ENCODE measurements at places on chromosomes 1 and 21.

DNA sequence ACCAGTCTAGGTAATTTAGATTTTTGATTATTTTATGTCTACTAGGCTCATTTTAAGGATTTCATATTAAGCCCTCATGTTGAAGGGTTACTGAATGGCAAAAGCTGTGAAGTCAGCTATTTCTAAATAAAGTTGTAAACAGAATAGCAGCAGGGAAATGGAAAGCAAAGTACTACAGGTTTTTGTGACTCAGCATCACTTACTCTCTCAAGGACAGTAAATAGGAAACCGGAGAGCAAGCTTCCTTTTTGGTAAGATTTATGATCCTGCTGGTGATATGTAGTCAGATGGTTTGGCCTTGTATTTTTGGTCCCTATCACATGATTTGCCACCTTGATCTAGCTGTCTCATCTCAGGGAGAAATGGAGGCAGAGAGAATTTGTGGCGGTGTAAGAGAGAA lies 226.0 kb downstream of the RPS6KC1 start:
- H3K4me3 ChIP-seq, result no peak overlapping the region
- H3K27ac ChIP-seq, result no peak overlapping the region
- peaks cover 6% of the 10 kb centered on the region for H3K36me3 ChIP-seq
- DNase-seq, result no peak

DNA sequence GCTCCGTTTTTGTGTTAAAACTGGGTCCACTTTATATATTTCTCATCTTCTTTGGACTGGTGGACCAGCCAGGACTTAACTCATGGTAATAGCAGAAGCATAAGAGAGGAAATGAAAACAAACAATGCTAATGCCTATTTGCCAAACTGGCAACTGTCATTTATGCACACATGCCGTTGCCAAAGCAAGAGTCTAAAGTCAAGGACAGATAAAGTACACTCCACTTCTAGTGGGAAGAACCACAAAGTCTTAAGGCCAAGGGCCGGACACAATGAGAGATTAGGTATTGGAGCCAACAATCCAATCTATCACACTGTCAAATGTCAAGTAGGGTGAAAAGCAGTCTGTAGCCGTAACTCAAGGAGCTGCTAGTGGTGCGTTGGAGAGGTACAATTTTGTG lies 157.7 kb downstream of the LYPLAL1 start:
- peaks cover 4% of the 10 kb centered on the region for H3K36me3 ChIP-seq
- H3K27me3 ChIP-seq, result no peaks in the 10 kb centered on the region
- DNase-seq, result no peak
- no peak overlapping the region for H3K4me3 ChIP-seq
- peaks cover 4% of the 10 kb centered on the region for H3K4me1 ChIP-seq

- H3K36me3 ChIP-seq, result peaks cover 14% of the 10 kb centered on the region
- no peak overlapping the region for H3K27ac ChIP-seq
- DNase-seq, result no peak
- no peak overlapping the region for H3K4me3 ChIP-seq
- H3K27me3 ChIP-seq, result no peaks in the 10 kb centered on the region
- peaks cover 3% of the 10 kb centered on the region for H3K4me1 ChIP-seq
Observed at GRCh38 chr1:111768023-111768422, 12.3 kb downstream of the DDX20 start.

GRCh38 chr1:13781907-13782633 lies 82.1 kb downstream of the PRDM2 start:
- DNase-seq, result no peak
- no peak overlapping the region for H3K27ac ChIP-seq
- H3K36me3 ChIP-seq, result peaks cover 87% of the 10 kb centered on the region

DNA sequence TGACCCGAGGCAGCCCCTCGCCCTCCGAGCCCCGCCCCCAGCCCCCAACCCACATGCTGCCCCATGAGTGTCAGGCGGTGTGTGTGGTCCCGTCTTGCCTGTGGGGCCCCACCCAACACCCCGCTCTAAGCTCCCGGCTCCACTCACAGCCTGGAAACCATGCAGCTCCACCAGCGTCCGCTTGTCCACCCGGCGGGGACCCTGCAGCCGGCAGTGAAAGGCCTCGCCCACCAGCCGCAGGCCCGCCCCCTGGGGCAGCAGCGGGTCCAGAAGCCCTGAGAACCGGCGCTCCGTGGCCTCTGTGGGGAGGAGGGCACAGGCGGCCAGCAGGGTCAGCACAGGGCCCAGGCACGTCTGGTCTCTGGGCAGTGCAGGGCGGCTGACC lies 2.7 kb downstream of the C1QTNF12 start:
- no peak overlapping the region for H3K27ac ChIP-seq
- peaks cover 18% of the 10 kb centered on the region for H3K27me3 ChIP-seq
- DNase-seq, result no peak
- no peaks in the 10 kb centered on the region for H3K36me3 ChIP-seq
- H3K4me3 ChIP-seq, result peak overlapping the region; percentile 6

DNA sequence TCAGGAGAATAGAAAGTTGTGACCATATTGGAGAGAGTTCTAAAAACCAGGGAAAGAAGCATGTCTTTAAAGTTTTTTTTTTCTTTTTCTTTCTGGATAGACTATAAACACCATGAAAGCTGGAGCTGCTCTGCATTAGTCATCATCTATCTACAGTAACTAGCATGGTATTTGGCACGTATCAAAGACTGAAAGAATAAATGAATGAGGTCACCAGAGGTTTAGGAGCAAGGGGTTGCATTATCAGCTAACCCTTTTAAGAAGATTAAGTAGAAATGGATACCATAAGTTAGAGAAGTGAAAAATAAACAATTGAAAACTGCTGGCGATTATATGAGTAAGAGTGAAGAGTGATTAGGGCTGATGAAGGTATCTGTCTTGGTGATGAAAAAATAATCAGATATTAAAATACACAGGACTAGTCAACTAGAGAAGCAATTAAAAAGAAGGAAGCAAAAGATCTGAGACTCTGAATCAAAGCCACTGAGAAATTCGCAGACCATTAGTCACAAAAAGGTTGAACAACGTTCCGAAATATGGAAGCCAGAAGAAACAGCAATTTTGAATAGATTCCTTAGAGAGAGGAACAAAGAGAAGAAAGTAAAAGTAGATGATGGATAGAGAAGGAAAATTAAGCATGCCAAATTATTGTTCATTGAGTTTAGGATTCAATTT lies 536.4 kb downstream of the DPYD start:
- no peak overlapping the region for H3K27ac ChIP-seq
- H3K27me3 ChIP-seq, result no peaks in the 10 kb centered on the region
- H3K4me3 ChIP-seq, result no peak overlapping the region
- H3K36me3 ChIP-seq, result no peaks in the 10 kb centered on the region
- no peak for DNase-seq

GRCh38 chr1:239025223-239025622 lies 361.1 kb upstream of the CHRM3 start:
- H3K4me1 ChIP-seq, result no peaks in the 10 kb centered on the region
- no peak for DNase-seq
- H3K36me3 ChIP-seq, result no peaks in the 10 kb centered on the region
- H3K27me3 ChIP-seq, result no peaks in the 10 kb centered on the region
- H3K4me3 ChIP-seq, result no peak overlapping the region

- peaks cover 6% of the 10 kb centered on the region for H3K4me1 ChIP-seq
- no peak overlapping the region for H3K27ac ChIP-seq
- no peak for DNase-seq
- H3K4me3 ChIP-seq, result no peak overlapping the region
Observed at GRCh38 chr21:45334134-45334533, 46.4 kb upstream of the POFUT2 start.

GRCh38 chr1:202809597-202810159 lies 1.1 kb upstream of the PCAT6 start:
- H3K4me1 ChIP-seq, result peaks cover 37% of the 10 kb centered on the region
- no peak for DNase-seq
- peak overlapping the region; percentile 75 for H3K27ac ChIP-seq
- no peaks in the 10 kb centered on the region for H3K36me3 ChIP-seq

DNA sequence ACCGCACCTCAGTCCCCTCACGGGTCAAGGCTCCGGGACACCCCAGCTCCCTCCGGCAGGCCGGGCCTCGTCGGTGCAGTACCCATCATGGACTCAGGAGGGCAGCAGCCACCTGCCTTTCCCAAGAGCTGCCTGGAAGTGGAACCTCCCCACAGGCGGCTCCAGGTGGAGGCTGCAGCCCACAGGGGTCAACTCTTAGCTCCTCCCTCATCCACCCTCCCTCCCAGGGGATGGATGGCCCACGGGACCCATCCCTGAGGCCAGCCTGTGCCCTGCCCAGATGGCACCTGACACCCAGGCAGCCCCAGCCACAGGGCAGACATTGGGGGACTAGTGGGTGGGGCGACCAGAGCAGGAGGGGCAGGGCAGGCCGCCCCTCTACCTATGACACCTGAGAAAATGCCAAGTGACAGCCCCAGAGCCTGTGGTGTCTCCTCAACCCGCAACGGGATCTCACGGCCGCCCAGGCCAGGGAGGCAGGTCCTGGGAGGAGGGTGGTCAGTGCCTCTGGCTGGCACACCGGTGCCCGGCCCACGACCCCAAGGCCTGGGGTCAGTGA lies 1.2 kb upstream of the ARHGEF16 start:
- peaks cover 19% of the 10 kb centered on the region for H3K27me3 ChIP-seq
- DNase-seq, result peak; percentile 71
- H3K27ac ChIP-seq, result no peak overlapping the region
- no peaks in the 10 kb centered on the region for H3K4me1 ChIP-seq
- H3K4me3 ChIP-seq, result no peak overlapping the region

GRCh38 chr1:7899741-7900140 lies 40.9 kb downstream of the TNFRSF9 start:
- no peak overlapping the region for H3K27ac ChIP-seq
- no peak overlapping the region for H3K4me3 ChIP-seq
- no peaks in the 10 kb centered on the region for H3K4me1 ChIP-seq
- no peaks in the 10 kb centered on the region for H3K27me3 ChIP-seq

GRCh38 chr21:20026543-20026942 lies 971.7 kb upstream of the NCAM2 start:
- H3K36me3 ChIP-seq, result no peaks in the 10 kb centered on the region
- no peak overlapping the region for H3K27ac ChIP-seq
- no peak overlapping the region for H3K4me3 ChIP-seq
- DNase-seq, result no peak
- no peaks in the 10 kb centered on the region for H3K27me3 ChIP-seq
- no peaks in the 10 kb centered on the region for H3K4me1 ChIP-seq

DNA sequence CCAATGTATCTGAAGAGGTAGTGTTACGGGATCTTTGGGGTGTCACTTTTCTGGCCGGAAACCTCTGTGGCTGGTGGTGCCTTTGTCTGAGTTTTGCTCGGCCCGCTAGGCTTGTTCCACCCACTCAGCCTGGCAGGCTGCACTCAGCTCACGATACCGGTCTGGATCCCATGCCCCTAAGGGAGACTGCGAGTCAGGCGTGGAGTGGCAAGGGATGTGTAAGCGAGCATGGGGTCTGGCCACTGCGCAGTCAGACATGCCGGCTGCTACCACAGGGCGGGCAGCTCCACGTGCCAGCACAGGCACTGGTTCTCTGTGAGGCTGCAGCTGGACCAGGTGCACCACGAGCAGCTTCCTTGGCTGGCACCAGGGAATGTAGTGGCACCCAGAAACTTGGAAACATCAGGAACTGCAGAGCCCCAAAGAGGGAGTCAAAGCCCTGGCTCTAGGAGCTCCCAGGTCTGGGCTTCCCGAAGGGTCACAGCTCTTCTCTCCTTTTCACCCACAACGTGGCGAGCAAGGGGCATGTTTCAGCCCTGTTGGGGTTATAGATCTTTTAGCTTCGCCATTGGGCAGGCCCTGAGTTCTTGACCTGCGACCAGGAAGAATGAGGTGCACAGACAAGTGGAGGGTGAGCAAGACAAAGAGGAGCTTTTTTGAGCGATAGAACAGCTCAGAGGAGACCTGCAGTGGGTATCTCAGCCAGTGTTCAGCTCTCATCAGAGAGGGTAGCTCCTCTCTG lies 23.8 kb upstream of the LRRC8C start:
- no peaks in the 10 kb centered on the region for H3K27me3 ChIP-seq
- no peaks in the 10 kb centered on the region for H3K36me3 ChIP-seq
- H3K4me1 ChIP-seq, result peaks cover 56% of the 10 kb centered on the region
- DNase-seq, result no peak

- no peaks in the 10 kb centered on the region for H3K27me3 ChIP-seq
- no peak for DNase-seq
- H3K36me3 ChIP-seq, result no peaks in the 10 kb centered on the region
- H3K4me3 ChIP-seq, result no peak overlapping the region
- H3K27ac ChIP-seq, result peak overlapping the region; percentile 36
Observed at GRCh38 chr1:236343246-236343870, 50.7 kb upstream of the EDARADD start.

DNA sequence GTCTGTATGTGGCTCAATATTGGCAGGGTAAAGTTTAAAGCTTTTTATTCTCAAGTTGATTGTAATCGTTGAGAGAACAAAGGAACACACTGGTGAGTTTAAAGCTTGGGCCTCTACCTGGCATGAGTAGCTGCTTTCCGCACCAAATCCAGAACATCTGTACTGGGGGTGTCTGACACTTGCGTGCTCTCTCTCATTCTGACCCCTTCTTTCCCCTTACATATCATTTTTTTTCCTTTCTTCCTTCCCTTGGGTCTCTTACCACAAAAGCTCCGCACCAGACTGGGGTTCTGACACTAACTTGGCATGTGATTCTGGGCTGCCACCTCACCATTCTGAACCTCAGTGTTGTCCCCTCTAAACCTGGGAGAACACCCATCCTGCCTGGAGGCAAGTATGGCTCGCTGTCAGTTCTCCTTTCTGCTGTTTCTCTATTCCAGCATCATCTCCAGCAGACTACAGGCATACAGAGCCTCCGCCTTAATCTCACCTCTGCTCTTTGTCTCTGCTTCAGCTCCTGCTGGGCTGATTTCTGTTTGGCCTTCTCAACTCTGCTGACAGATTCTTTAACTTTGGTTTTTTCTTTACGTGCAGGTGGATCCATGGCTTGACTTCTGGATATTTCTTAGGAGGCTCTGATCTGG lies 859 bp upstream of the ERMAP start:
- peak overlapping the region; percentile 78 for H3K4me3 ChIP-seq
- H3K36me3 ChIP-seq, result peaks cover 18% of the 10 kb centered on the region
- H3K27me3 ChIP-seq, result no peaks in the 10 kb centered on the region
- H3K27ac ChIP-seq, result peak overlapping the region; percentile 99
- DNase-seq, result no peak

DNA sequence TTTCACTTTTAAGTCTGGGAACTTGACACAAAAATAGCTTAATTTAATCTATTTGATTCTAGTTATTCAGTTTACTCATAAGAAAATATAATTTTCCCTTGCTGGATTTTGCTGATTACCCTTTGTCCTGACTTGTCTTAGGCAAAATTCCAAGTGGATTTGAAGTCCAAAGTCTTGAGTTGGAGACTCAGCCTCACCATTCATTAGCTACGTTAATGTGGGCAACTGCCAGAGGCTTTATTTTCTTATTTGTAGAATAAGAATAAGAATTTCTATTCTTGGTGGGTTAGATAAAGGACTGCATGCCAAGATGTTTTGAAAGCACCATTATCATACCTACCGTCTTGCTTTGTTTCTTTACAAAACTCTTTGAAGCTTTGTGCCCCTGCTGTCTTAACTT lies 22.8 kb upstream of the PAPPA2 start:
- no peak overlapping the region for H3K27ac ChIP-seq
- H3K27me3 ChIP-seq, result no peaks in the 10 kb centered on the region
- no peaks in the 10 kb centered on the region for H3K4me1 ChIP-seq
- no peaks in the 10 kb centered on the region for H3K36me3 ChIP-seq
- H3K4me3 ChIP-seq, result no peak overlapping the region
- DNase-seq, result no peak
